ENCODE measurements at places on chromosomes 3 and 15.
A peak's percentile ranks its signal among the peaks of the same experiment; 100 is the strongest.

DNA sequence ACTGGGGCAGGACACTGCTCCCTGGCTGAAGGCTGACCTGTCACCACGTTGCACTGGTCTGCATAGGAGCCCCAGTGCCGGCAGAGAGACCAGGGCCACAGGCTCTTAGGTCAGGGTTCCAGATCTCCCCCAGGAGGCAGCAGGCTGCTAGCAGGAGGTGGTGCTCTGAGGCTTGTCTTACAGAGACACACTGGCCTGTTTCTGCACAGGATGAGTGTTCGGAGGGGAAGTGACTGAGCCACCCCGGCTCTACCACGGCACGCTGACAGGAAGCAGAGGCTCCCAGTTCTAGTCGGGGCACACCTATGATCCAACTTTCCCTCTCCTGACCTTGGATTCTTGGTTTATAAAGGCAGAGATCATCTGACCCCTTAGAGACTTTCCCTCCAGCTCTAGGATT lies 8.6 kb downstream of the FBXL22 start:
- no peak for DNase-seq

GRCh38 chr3:114659109-114660061 lies 365.6 kb downstream of the TIGIT start:
- no peak for DNase-seq

DNA sequence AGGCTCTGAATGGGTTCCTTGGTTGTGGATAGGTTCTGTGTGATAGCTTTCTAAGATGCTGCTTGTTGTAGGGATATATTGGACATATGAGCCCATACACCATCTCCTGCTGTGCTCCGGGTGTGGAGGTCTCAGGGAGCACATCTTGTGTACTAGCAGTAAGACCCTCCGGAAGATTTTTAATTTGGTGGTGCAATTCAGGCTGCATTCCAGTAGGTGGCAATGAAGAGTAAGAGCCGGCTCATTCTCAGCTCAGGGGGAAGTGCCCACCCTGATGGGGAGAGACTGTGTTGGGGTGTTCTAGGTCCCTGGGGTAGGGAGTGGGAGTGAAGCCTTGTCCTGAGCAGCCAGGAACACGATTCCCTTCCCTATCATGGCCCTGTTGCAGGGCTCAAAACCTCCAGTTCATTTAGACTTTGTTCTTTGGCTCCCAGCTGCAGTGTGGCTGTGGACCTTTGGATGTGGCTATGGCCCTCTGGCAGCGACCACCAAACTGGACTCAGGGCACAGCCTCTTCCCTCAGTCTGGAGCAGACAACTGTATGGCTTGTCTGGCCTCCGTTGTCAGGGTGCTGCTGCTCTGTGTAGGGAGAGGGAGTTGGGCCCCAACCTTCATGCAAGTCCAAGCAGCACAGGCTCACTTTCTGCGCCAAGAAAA lies 104.7 kb downstream of the UNC13C start:
- no peak for DNase-seq

DNA sequence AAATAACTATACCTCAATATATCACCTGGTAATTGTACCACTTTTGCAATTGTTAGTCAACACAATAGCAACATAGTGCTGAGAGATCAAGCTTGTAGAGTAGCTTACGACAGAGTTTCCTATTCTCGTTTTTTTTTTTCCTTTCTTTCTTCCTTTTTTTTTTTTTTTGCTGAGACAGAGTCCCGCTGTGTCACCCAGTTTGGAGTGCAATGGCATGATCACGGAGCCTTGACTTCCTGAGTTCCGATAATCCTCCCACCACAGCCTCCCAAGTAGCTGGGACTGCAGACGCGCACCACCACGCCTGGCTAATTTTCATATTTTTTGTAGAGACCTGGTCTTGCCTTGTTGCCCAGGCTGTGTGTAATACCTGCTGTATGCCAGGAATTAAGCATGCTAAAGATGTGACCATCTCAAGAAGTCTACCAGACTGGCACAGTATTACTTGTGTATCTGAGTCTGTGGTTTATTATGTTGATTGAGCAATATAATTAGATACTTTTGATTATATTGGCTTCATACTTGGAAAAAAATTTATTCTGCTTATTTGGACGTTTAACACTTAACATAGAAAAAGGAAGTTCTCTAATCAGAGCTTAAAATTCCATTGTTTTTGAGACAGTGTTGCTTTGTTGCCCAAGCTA lies 3.0 kb downstream of the SELENOT start:
- no peak for DNase-seq

DNA sequence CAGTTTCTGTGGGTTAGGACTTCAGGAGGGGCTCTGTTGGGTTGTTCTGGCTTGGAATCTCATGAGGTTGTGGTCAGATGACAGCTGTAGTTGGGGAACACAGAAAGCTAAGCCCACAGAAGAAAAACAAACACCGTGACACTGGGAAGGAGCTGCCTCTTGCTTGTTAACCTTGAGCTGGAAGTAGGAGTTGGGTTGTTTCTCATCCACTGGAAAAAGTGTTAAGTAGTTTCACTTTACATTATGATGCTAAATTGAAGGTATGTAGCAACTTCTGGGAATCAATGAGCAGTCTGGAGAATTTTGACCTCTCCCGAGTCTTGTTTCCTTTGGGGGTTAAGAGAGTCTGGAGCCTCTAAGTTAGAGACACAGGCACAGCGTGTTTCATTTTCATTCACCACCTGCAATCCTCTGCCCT lies 20.4 kb downstream of the HACD3 start:
- peak; percentile 62 for DNase-seq

DNA sequence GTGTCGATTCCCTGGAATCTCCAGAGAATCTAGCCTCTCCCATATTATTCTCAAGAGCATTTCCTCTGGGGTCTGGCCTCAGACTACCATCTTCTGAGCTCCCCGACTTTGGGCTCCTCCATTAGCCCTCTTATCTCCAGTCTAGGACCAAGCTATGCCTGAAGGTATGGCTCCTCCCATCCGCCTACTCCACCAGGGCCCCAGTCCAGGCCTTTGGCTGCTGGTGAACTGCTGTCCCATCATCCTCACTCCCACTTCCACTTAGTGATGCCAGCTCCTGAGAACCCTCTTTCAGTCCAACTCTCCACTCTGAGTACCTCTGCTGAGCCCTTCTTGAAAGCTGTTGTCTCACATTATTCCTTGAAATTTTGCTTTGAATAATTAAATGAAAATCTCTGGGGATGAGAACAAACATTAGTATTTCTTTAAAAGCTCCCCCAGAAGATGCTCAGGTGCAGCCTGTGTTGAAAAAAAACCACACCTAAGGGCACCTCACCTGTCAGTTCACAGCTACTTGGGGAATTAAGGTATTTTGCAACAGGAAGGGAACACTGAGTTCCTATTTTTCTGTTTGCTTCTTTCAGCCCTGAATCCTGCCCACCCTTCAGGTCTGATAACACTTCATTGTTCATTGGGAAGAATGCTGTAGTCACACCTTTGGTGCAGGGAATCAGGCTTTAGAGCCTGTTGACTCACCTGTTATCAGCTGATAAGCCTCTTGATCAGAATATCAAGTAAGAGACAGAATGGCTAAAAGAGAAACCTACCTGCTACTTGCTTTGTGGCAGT lies 9.5 kb downstream of the CLDN18 start:
- no peak for DNase-seq

DNA sequence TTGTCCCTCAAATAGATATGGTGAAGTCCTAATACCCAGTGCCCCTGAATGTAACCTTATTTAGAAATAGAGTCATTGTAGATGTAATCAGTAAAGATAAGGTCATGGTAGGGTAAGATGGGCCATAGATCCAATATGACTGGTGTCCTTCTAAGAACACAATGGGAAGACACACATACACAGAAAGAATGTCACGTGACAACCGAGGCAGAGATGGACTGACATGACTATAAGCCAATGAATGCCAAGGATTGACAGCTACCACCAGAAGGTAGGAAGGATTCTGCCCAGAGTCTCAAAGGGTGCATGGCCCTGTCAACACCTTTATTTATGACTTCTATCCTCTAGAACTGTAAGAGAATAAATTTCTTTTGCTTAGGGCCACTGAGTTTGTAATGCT lies 231.2 kb downstream of the IL5RA start:
- no peak for DNase-seq

- no peak for DNase-seq
Observed at GRCh38 chr15:23072633-23073032, 33.3 kb upstream of the TUBGCP5 start.

- DNase-seq, result peak; percentile 42
Observed at GRCh38 chr3:9769426-9770275, at the start of gene CAMK1. Gene CAMK1 (minus strand): TSS chr3:9769947. CDS start chr3:9767749, 2,198 bp downstream.

DNA sequence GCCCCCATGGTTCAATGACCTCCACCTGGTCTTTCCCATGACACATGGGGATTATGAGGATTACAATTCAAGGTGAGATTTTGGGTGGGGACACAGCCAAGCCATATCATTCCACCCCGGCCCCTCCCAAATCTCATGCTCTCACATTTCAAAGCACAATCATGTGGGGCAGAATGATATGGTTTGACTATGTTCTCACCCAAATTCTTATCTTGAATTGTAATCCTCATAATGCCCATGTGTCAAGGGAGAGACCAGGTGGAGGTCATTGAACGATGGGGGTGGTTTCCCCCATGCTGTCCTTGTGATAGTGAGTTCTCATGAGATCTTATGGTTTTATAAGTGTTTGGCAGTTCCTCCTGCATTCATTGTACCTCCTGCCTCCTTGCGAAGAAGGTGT lies 2.4 kb upstream of the CLEC3B start:
- DNase-seq, result no peak

DNA sequence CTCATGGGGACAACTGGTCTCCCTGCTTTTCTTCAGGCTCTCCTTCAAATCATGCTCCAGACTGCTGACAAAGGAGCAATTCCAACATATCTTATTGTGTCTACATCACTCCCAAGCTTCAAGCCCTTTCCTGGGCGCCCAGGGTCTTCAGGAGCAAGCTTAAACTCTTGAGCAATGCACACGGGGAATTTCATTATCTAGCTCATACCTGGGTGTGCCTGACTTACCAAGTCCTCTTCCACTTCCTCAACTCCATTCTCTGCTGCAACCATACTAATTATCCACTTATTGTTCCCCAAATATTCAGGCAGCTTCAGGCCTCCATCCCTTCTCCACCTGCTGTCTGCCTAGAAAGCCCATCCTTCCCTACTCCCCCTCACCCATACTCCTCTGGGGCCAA lies 50.6 kb downstream of the B3GNT5 start:
- DNase-seq, result no peak

GRCh38 chr3:21751886-21752285 lies 876 bp upstream of the ZNF385D start:
- no peak for DNase-seq

DNA sequence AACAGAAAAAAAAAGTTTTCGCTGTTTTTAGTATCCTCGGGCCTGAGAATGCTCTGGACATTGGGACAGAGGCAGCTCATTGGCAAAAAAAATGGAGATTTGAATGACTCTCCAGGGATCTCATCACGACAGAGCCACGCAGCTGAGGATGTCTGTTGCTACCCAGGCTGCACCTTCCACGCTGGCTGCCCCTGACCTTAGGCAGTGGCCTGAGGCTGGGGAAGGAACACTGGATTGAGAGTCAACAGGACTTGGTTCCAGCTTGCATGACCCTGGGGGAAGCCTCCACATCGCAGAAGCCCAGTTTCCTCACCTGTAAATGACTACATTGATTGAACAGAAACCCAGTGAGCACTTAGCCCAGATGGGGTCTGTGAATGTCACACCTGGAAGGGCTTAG lies 8.7 kb upstream of the ACSBG1 start:
- no peak for DNase-seq

DNA sequence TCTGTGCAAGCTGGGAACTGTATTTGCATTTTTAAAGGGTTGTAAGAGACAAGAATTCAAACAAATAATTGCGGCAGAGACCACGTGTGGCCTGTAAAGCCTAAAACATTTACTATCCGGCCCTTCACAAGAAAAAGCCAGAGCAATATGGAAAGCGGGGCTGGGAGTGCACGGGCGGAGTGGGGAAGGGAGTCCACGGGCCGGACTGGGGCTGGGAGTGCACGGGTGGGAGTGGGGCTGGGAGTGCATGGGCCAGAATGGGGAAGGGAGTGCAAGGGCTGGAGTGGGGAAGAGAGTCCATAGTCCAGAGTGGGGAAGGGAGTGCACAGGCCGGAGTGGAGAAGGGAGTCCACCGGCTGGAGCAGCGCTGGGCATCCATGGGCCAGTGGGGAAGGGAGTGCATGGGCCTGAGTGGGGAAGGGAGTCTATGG lies 41.2 kb downstream of the KLF15 start:
- no peak for DNase-seq

- DNase-seq, result no peak
Observed at GRCh38 chr3:118641608-118642007, 393.0 kb downstream of the IGSF11 start.

- DNase-seq, result no peak
Observed at GRCh38 chr3:65938147-65938546, 100.6 kb downstream of the MAGI1 start.

DNA sequence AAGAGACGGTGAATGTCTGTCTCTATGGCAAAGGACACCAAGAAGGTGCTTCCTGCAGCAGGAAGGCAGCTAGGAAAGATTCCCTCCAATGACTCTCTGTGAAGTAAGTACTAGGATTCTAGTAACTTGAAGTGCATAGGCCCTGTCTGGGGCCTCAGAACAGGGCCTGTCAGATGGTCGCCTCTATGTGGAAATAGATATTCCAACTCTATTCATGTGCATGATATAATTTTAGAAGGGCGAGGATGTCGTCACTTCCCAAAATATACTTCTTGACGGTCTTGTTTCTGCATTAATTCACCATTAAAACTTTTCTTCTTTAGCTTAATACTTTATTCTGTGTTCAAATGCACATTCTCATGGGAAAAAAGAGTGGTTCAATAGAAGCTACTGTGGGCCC lies 167.0 kb downstream of the TLE3 start:
- DNase-seq, result no peak

GRCh38 chr3:54079314-54079713 lies 43.0 kb upstream of the CACNA2D3 start:
- DNase-seq, result no peak

DNA sequence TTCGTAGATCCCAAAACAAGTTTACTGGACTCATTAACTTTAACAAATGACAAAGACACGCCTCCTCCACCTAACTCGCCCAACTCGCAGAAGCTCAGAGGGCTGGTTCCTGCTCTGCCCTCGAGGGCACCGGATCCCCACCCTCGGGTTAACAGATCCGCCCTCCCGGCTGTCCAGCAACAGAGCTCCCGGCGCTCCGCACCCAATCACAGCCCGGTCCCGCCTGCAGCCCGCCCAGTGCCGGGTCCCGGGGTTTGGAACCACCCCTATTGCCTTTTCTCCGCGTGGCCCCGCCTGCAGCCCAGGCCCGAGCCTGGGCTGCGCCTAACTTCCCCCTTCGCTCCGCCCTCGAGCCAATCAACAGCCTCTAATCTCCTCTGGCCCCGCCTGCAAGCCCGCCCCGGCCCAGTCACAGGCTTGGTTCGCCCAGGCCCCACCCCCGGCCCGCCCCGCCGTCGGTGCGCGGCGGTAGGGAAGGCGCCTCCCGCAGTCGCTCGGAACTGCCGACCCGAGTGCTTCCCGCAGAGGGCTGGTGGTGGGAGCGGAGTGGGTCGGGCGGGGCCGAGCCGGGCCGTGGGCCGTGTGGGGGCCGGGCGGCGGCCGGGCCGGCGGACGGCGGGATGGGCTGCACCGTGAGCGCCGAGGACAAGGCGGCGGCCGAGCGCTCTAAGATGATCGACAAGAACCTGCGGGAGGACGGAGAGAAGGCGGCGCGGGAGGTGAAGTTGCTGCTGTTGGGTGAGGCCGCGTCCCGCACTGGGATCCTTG lies at the start of gene GNAI2:
Gene GNAI2, plus strand, starts transcription at position 489 of the 768 bp plus-strand sequence. Its CDS starts 132 bp downstream, at position 621.
- DNase-seq, result peak; percentile 98
